ENCODE measurements at places on chromosomes 2 and 18.

DNA sequence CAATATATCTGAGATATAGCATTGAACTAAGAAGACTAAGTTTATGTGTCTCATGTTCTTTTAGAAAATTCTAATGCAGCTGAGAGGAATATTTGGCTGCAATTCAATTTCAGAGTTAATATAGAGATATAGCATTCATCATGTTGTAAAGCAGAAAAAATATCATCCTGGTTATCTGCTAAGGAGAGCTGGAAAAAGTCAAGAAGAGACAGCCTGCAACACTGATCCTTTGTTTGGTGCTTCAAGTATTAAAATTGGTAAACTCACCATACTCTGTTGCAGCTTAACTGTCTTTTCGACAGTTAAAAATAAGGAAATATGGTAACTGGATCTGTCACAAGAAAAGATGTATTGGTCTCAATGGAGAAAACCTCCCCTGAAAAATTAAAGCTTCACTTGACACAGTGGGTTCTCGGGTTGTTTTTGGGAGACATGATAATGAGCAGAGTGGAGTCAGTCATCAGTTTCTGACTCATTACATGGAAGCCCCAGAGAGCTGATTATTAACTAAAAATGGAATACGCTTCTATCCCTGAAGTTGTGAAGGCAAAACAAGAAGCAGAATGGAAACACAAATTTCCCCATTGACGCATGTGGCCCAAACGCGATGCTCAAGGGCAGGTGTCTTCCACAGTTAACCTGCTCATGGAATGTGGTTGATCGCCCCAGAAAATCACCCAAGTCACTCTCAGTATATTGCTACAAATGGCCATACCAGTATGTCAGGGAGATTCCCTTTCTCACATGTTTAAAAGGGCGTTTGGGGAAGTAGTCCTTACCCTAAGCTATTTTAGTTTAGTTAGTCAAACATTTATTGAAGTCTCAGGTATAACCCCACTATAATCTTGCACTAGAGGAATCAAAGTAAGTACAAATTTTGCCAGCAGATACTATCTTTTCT, 8.2 kb downstream of the BCL2 start:
- DNase-seq, result no peak

DNA sequence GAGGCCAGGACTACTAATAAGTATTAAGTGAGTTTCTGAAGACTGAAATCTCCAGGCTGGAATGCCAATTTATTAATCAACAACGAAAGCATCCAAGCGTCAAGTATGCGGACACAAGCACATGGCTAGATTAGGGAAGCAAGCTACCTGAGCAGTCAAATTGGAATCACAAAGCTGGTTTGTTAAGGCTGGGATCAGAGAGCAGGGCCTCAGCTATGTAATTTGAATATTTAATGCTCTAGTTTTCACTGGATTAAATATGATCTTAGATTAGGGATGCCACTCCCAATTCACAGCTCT, 5.7 kb downstream of the CCL20 start:
- DNase-seq, result no peak

GRCh38 chr2:62999905-63000304, 50.7 kb upstream of the OTX1 start:
- no peak for DNase-seq

DNA sequence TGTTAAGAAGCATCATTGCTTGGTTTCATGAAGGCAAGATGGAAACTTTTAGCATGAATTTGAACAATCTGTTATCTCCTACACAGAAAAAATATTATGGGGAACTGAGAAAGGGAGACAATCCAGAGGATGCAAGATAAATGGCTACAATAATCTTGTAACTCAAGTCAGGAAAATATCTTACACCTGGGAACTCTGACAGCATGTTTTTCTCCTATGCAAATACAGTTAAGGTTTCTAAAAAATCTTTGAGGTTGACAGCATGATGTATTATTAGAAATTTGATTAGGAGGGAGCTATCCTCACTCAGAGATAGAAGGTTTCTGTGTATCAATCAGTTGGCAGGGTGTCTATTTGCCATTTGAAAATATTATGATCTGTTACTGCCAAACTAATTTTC, 75.6 kb downstream of the GPD2 start:
- no peak for DNase-seq

GRCh38 chr2:190683802-190684201, 34.9 kb downstream of the NAB1 start:
- no peak for DNase-seq

- DNase-seq, result no peak
These were observed 2026.1 kb upstream of the CELF4 start for GRCh38 chr18:39591649-39592048.

DNA sequence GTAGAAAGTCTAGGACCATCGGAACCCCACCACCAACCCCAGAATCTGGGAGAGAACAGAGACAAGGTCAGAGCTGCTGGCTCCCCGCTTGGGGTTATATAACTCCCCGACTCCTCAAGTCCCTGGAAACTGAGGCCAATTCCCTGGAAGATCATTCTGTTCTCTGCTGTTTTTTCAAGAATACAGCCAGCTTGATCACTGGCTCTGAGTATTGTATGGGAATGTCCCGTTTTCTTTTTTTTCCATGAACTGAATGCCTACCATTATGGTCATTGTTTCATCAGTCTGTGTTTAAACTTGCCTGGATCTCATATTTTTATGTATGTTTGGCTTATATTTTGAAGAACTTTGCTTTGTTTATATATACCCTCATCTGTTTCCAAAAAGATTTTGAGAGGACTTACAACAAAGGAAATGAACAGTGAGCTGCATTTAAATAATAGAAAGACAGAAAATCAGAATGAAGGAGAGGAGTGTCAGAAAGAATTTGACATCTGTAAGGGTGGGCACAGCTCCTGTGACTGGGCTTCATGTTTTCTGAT, 90.0 kb upstream of the ALPP start:
- DNase-seq, result no peak

GRCh38 chr2:7607441-7608173, 690.4 kb downstream of the RNF144A start:
- no peak for DNase-seq

GRCh38 chr2:75421986-75422385, 138.8 kb downstream of the EVA1A start:
- DNase-seq, result no peak

GRCh38 chr18:25453556-25454269, 101.7 kb upstream of the ZNF521 start:
- no peak for DNase-seq

- no peak for DNase-seq
These were observed 33.6 kb downstream of the MC4R start for GRCh38 chr18:60339018-60339417.

- no peak for DNase-seq
These were observed 21.2 kb downstream of the SH3BP4 start for GRCh38 chr2:234973008-234973407.

GRCh38 chr18:9772847-9773677, 65.0 kb downstream of the RAB31 start:
- no peak for DNase-seq

- no peak for DNase-seq
These were observed 113.1 kb downstream of the CYP26B1 start for GRCh38 chr2:72034353-72035095.

GRCh38 chr2:239805043-239805329, 220.2 kb downstream of the NDUFA10 start:
- DNase-seq, result no peak

- no peak for DNase-seq
These were observed 36.0 kb downstream of the WDFY1 start for GRCh38 chr2:223909001-223909741.

DNA sequence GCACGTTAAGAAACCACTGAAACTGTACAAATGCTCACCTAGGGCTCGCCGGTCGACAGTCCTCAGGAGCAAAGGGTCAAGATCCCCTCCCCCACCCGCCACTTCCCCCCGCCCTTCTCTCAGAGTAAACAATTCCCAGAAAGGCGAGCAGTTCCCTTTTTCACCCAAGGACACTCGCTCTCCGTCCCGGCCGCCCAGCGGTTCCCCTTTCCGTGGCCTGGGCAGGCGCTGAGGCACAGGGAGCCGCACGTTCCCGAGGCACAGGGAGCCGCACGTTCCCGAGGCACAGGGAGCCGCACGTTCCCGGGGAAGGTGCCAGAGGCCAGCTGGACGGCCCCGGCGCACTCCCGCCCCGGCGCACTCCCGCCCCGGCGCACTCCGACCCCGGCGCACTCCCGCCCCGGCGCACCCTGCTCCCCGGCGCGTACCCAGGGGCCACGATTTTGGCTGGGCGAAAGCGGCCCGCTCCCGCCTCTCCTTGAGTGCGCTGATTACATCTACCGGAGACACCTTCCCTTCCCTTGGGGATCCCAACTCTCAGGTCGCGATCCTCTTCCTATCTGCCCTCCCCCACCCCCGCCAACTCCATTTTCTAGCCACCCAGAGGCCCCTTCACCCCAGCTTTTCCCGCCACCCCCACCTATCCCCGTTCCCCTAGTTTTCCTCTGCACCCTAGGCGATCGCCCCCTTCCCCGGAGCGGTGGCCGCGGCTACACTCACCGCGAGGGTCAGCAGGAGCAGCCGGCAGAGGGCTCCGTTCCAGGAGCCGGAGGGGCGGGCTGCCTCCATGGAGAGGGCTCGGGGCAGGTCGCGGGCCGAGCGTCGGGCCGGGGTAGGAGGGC, 817 bp downstream of the DSC2 start:
- DNase-seq, result no peak

DNA sequence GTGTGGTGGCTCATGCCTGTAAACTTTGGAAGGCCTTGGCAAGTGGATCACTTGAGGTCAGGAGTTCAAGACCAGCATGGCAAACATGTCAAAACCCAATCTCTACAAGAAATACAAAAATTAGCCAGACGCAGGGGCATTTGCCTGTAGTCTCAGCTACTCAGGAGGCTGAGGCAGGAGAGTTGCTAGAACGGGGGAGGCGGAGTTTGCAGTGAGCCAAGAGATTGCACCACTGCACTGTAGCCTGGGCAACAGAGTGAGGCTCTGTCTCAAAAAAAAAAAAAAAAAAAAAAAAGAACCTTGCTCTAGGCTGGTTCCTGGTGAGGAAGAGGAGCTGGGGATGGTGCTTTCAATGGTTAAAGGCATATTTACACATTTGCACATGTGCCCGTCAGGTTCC, 129.4 kb downstream of the LYPD6B start:
- no peak for DNase-seq

DNA sequence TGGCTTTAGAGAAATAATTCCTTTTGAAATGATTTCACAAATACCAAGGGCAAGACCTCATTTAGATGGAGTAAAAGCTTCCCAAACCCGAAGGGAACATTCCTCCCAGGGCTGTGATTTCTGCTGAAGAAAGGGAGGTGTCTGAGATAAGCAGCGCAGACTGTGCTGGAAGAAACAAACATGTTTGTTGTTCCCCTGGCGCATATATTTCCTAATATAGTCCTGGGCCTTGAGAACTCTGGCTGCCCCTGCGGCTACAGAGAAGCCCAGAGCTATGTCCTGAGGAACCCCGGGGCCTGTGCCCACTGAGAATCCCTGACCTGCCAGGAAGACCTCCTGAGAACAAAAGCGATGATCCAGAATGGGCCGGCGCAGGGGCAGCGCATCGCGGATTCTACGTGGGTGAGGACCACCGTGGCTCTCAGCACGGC, 372.6 kb upstream of the NT5C1B start:
- DNase-seq, result no peak

- DNase-seq, result no peak
These were observed 12.6 kb upstream of the NCK2 start for GRCh38 chr2:105732101-105732500.

DNA sequence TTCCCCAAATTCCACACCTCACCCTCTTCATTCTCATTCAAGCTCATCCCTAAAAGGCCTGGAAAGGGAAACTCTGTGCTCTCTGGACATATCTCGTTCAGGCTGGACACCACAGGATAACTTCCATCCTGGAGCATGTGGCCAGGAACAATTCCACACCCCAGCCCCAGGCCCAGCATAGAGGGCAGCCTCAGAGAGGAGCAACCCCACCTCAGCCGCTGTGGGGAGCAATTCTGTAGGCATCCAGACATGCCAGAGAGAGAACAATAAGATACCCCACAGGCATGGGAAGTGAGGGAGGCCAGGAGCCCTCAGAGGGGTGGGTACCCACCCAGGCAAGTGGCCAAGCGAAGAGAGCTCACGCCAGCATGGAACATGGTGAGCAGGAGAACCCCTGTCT, 143.4 kb downstream of the GFPT1 start:
- no peak for DNase-seq

- DNase-seq, result no peak
These were observed 101.6 kb upstream of the HNMT start for GRCh38 chr2:137862651-137863050.

DNA sequence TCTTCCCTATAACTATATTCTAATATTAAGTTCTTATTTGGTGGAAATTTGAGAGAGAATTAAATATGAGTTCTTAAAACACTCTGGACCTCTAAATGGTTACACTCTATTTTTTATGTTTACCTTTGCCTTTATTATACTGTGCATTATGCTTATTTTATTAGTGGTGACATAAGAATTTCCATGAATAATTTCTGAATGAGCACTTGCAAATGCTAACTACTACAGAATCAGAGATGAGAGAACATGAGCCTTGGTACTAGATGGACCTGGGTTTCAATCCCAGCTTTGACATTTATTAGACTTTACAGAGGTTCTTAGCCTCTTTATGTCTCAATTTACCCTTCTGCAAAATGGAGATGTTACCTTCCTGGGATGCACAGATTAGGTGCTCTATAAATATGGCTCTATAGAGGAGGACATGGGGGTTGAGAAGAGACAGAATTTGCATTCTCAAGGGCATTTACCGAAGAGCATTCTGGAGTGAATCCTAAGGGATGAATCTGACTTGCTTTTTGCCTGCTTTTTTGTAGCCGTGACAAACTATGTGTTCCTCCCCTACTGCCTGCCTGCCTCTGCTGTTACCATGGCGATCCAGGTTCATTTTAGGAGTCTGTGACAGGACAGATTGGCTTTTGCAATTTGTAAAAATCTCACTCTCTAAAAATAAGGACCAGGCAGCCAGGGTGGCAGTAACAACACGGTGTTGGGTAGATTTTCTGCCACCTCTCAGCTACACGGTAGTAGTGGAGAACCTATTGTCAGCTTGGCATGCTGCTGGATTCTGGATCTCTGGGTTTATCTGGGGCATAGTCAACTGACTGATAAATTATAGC, 20.7 kb upstream of the CNRIP1 start:
- no peak for DNase-seq

DNA sequence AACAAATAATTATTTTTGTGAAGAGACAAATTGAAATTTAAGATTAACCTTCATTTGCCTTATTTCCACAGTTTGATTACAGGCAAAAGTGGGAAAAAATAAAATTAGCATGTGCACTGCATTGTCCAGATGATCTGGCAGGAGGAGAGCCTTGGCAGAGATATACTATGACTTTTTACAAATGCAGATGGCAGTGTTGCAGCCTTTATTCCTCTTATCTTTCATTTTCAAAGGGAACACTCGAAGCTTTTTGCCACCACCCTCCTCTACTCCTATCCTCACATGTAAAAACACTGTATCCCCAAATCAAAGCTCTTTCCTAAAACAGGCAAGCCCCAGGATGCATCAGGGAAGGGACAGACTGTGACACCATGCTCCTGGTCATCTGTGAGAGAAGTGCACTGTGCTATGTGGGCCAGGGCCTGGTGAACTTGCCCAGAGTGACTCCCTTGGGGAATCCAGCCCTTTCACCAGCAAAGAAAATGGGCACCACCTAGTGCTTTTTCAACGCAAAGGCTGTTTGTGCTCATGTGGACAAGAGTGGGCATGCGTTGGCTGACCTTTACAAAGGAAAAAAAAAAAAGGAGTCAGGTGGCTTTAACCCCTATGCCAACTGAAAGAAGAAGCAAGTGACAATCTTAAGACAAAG, 74.7 kb upstream of the ETAA1 start:
- no peak for DNase-seq
